ENCODE measurements at places on chromosomes 5 and 9.

GRCh38 chr5:95963650-95964410, 2.2 kb upstream of the ELL2 start:
- DNase-seq = peak; percentile 41

- no peak for DNase-seq
Measured at GRCh38 chr9:18504707-18505106, 30.8 kb downstream of the ADAMTSL1 start.

- DNase-seq = peak; percentile 76
Measured at GRCh38 chr5:58261605-58262004, 198.3 kb downstream of the PLK2 start.

- no peak for DNase-seq
Measured at GRCh38 chr5:19605846-19606407, 382.1 kb downstream of the CDH18 start.

DNA sequence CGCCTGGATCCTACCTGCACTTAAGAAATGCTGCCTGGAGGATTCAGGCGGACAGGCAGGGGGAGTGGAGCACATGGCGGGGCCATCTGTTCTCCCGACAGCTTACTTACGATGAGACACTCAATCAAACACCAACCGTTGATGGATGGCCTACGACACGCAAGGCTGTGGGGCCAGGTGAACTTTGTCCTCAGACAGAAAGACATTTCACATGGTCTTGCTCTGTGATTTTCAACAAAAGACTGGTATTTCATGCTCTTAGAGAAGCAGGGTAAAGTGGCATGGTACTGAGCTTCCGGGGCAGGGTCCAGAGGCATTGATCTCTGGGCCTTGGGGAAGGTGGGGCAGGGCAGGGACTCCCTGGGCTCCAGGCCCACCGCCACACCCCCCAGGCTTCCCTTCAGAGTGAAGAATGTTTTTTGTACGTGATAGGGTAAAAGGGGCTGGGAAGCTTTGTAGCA, 9.1 kb upstream of the OLFM1 start:
- DNase-seq = no peak

GRCh38 chr9:15755660-15756059, 202.8 kb downstream of the CCDC171 start:
- no peak for DNase-seq

DNA sequence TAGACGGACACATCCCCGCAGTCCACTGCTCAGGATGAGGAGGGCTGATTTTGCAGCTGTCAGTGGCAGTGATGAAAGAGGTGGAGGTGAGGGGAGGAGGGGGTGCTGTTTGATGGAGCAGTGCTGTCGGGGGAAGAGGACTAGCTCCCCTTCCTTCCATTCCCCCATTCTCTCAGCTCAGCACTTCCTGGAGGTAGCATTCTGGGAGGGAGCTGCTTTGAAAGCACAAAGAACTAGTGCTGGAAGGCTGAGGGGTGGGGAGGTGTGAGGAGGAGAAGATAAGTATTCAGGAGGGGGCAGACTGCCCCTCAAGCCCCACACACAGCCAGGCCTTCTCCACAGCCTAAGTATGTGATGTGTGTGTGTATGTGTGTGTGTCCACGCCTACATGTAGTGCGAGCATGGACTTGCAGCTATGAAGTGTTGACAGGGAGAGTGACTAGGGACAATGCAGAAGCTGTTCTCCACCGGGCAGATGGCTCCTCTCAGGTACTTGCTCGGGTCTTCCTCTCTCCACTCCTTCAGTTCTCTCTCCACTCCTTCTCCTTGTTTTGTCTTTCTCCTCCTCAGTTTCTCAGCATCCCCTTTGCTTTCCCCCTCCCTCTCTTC, 65.5 kb upstream of the HSPA9 start:
- no peak for DNase-seq

DNA sequence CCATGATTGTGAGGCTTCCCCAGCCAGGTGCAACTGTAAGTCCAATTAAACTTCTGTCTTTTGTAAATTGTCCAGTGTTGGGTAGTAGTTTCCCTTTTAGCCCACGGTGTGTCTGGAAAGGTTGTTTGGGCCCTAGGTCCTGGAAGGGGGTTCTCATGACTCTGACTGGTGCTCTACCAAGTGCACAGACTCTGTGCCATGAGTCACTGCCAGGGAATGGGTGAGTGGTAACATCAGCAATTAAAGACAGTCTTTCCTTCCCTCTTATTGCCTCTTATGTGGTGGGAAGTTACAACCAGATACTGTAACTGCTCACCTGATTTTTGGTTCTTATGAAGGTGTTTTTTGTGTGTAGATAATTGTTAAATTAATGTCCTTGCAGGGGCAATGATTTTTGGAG, 141.2 kb downstream of the PRDM9 start:
- DNase-seq = no peak

- peak; percentile 79 for DNase-seq
Measured at GRCh38 chr9:14326264-14326826, 12.4 kb upstream of the NFIB start.

DNA sequence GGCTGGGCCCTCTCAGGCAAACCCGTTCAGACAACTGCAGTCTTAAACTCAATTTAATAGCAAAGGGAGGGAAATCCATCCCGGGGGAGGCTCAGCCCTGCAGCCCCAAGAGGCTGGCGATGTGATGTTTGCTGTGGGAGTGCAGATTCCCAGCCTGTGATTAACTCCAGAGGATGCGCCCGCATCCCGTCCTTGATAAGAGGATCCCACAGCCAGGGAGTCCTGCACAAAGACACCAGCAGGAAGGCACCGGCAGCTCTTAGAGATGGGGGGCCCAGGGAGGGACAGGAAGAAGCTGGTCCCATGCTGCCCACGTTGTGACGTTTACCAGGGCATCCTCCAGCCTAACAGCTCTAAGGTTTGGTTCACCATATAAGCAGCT, 64.7 kb downstream of the MRPL36 start:
- no peak for DNase-seq

DNA sequence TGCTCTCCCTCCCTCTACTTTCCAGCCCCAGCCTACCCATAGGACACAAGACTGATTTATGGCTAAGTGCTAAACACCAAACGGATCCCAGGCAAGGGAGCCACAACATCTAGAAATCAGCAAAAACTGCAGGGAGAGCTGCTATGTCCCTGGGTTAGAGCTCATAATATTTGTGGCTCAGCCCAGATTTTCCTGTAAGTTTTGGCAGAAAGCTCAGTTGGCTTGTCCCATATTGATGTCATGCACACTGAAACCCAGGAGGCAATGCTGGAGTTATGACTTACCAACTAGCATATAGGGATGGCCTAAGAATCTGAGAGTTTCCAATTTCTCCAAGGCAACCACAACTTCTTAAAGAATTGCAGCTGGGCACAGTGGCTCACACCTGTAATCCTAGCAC, 44.7 kb upstream of the MYOT start:
- DNase-seq = no peak

GRCh38 chr9:114546851-114547250, 40.7 kb upstream of the ATP6V1G1 start:
- DNase-seq = no peak

DNA sequence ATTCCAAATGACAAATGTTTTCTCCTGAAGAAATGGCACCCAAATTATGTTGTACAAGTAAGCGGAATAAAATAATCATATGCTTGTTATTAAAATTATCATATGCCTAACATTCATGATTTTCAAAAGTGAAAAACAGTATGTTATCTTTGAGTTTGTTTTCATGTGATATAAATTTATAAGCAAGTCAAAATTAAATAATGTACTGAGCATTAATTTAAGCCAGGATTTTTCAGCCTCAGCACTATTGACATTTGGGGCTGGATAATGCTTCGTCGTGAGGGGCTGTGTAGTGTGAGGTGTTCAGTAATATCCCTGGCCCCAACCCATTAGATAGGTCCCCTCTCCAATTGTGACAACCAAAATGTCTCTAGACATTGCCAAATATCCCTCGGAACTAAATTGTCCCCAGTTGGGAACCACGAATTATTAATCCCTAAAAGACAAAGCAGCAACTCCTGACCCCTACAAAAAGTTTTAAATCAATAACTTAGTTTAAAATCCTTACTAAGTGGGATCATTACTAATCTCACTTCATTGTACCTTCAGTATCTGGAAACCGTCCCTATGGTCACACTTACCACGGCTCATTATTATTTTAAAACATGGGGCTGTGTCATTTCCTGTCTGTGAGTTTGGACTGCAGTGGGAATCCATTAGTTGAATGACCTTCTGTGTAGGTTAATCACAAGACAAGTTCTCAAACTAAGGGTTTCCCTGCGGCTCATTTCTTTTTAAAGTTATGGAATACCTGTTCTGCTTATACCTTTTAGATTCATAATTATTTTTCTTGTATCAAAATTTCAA, 1.3 kb upstream of the NNT start:
- peak; percentile 40 for DNase-seq
